ENCODE measurements at places on chromosomes 12 and 14. TPM values are rescaled to one million over a fixed set of nuclear protein-coding genes. Genes with fewer than 3 reads are reported as not detected.

RERGL gene
- not detected for total RNA-seq

MYH6 gene
- total RNA-seq, result not detected

KRT77 gene
- not detected for total RNA-seq

KRT75 gene
- not detected for total RNA-seq

MUCL1 gene
- not detected for total RNA-seq

SERPINA5 gene
- 0.09 TPM for total RNA-seq

PPM1H gene
- 0.17 TPM for total RNA-seq

RCOR1 gene
- total RNA-seq, result 6.3 TPM

SERPINA12 gene
- total RNA-seq, result not detected
